Stimulated activated naive CD8-positive, alpha-beta T cell treated with anti-CD3 and anti-CD28 coated beads, Interleukin-15, amount 100 ng/mL, for 72 hours (primary cell): ENCODE measurements at places on chromosomes 12 and 14.

- DNase-seq, result no peak
Observed at GRCh38 chr14:77143071-77143470, 1.5 kb upstream of the ZDHHC22 start.

GRCh38 chr14:103329401-103330347 lies 4.4 kb upstream of the EIF5 start:
- DNase-seq, result no peak

DNA sequence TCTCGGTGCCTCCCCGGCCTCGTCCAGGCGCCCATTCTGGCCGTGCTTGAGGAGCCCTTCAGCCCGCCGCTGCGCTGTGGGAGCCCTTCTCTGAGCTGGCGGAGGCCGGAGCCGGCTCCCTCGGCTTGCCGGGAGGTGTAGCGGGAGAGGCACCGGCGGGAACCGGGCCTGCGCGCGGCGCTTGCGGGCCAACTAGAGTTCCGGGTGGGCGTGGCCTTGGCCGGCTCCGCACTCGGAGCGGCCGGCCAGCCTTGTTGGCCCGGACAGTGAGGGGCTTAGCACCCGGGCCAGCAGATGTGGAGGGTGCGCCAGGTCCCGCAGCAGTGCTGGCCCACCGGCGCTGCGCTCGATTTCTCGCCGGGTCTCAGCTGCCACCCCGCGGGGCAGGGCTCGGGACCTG lies 168.7 kb upstream of the RPL10L start:
- no peak for DNase-seq

GRCh38 chr12:110015132-110015531 lies 15.9 kb downstream of the ANKRD13A start:
- no peak for DNase-seq

GRCh38 chr12:70929029-70929428 lies 8.5 kb upstream of the PTPRR start:
- DNase-seq, result no peak
